Pulmonary artery endothelial cell (primary cell): ENCODE measurements at places on chromosomes 2 and 18. TPM values are rescaled to one million over a fixed set of nuclear protein-coding genes. Genes with fewer than 3 reads are reported as not detected.

GRCh38 chr2:197075754-197076337 is 149.3 kb upstream of the PGAP1 start:
- DNase-seq = no peak

- DNase-seq = no peak
Measured at GRCh38 chr2:186384226-186384625, 101.8 kb upstream of the ZC3H15 start.

- no peak for DNase-seq
Measured at GRCh38 chr2:240162939-240163714, 22.7 kb upstream of the OTOS start.

Gene IL36G
- not detected in 2 replicates for total RNA-seq

Gene SIX2
- total RNA-seq = 0.14 and 0.20 TPM in 2 replicates

- DNase-seq = no peak
Measured at GRCh38 chr2:94995553-94996304, 29.8 kb upstream of the MAL start.

DNA sequence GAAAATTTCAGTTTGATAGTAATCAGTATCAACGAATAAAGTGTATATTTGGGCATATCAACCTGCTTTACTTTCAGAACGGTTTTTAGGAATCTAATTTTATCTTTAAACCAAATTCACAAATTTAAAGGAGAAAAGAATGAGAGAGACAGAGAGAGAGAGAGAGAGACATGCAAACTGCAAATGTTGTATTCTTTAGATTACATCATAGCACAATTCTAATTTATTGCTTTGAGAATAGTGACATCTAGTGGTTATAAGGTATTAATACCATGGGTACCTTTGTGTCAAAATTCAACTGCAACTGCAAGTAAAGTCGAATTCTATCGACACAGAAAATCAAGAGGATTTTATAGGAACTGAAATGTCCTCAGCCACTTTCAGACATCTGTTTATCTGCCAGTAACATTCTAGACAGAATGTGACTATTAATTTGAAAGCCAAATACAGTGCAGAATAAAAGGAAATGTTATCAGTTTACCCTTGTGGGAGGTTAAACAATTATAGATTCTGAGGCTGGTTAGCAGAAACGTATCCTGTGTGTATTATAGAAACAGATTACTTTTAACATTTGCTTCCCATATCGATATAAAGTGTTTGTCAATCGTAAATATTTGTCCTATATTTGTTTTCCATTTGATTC is 529.8 kb upstream of the VRK2 start:
- DNase-seq = no peak

Gene SMYD1
- not detected in 2 replicates for total RNA-seq

Gene TMEM182
- 0.95 and 1.2 TPM in 2 replicates for total RNA-seq

GRCh38 chr18:5771343-5771742 is 124.0 kb downstream of the TMEM200C start:
- no peak for DNase-seq

DNA sequence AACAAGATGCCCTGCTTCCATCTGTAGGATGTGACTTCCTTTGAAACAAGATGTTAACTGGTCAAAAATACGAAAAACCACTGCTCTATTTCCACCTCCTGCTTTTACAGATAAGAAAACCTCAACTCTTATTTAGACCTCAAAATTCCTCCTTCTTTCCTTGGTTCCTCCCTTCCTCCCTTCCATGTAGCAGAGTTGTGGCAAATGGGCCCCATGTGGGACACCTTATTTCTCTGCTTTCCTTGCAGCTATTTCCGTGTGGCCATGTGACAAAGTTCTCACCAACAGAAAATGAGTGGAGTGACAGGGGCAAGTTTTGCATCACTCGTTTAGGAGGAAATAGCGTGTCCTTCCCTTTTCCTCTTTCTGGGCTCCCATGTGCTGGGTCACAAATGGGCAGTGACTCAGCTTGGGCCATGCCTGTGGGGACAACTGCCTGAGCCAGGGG is 69.4 kb upstream of the SMAD2 start:
- no peak for DNase-seq

Gene ARPC2
- 402 and 446 TPM in 2 replicates for total RNA-seq

Gene TFCP2L1
- total RNA-seq = not detected in 2 replicates

- no peak for DNase-seq
Measured at GRCh38 chr2:3142210-3142609, 235.4 kb downstream of the EIPR1 start.

DNA sequence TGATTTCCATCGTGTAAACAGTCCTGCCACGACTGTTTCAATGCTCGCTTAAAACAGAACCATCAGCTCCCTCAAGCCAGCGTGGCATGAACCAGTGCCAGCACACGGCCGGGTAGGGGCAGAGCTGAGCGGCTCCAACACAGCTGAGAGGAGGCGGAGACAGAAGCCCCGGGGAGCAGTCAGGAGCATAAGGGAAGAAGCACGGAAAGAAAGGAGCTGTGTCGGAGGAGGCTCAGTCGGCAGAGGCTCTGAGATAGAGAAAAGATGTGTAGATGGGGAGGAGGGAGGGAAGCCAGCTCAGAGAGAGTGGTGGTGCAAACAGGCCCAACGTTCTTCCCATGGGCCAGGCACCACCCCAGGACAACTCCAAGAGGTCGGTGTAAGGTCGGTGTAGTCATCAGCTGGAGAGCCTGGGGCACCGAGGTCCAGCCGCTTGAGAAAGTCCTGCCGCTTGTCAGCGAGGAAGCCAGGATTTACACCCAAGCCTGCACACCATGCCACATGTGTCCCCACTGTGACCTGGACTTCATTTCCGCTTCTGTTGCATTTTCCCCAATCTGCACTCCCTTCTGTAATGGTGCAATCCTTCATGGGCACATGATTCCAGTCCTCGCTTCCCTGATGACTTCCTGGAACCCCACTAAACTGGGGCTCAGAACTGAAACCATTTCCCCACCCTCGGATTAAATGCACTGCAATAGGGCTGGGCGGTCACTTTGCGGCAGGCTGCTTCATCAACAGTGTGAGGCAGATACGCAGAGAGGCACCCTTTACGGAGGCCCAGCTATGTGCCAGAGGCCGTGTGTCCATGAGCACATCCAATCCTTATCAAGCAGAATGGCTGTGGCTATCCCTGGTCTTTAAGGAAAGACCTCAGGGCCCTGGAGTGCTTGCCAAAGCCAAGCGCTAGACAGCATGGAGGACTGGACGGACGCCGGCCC is 43.5 kb downstream of the CYP27C1 start:
- no peak for DNase-seq

DNA sequence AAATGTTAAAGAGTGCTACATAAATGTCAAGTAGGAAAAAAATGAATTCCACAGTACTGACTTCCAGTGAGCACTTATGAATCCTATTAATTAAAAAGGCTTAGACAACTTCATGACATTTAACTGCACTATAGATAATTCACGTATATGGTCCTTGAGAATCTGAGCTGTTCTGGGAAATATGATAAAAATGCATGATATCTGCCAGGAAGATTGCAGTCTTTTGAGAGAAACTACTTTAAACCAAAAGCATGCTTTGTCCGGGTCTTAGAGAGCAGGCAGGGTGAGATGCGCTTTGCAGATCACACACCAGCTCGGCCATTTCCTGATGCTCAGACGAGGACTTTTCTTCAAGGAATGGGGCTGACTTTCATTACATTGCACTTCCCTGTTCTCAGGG is 42.6 kb downstream of the CMPK2 start:
- DNase-seq = no peak

GRCh38 chr2:203631068-203631757 is 75.2 kb upstream of the CD28 start:
- DNase-seq = no peak

- DNase-seq = no peak
Measured at GRCh38 chr2:144261966-144262365, 258.0 kb downstream of the ZEB2 start.

Gene KHK
- 2.1 and 4.6 TPM in 2 replicates for total RNA-seq

- no peak for DNase-seq
Measured at GRCh38 chr2:144520756-144521487, 1.0 kb upstream of the ZEB2 start.

DNA sequence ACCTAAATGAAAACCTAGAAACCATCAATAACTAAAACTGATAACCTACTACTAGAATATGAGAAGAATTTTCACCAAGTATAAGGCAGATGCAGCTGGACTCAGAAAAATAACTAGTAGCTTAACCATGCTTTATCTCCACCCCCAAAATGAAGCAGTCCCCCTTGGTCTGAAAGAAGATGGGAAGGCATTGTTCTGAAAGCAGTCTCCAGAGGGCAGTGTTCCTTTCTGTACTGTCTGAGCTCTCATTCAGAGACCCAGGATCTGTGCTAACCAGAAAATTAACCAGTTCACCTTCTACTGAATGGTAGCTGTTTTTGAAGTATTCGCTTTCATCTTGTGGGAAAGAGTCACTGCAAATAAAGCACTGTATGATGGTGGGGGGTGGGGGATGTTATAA is 273.0 kb downstream of the PDE11A start:
- DNase-seq = no peak
